ENCODE measurements at places on chromosomes 13 and 19. TPM values are rescaled to one million over a fixed set of nuclear protein-coding genes. Genes with fewer than 3 reads are reported as not detected.

- no peak for DNase-seq
Measured at GRCh38 chr13:45482571-45483173, 17.9 kb downstream of the COG3 start.

- no peak for DNase-seq
Measured at GRCh38 chr19:55240713-55241020, 12.1 kb upstream of the TMEM86B start.

DNA sequence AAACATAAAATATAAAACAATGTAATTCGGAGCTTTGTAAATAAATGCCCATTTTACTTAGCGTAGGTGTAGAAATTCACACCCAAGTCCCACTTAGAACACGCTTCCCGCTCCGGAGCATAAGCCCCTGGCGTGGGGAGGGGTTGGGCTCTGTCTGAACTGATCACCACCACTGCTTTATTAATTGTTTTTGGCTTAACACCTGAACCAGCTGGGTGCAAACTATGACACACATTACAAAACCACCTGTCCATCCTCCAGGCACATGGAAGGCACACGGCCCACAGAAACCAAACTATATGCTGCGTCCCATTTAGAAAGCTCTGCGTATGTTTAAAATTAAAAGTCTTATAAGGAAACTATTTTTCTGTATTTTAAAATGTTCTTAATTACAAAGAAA lies 25.9 kb downstream of the RASA3 start:
- no peak for DNase-seq

GRCh38 chr13:99448546-99448945 lies 52.7 kb upstream of the TM9SF2 start:
- no peak for DNase-seq

- DNase-seq, result no peak
Measured at GRCh38 chr13:111534751-111535522, 214.5 kb downstream of the TEX29 start.

DNA sequence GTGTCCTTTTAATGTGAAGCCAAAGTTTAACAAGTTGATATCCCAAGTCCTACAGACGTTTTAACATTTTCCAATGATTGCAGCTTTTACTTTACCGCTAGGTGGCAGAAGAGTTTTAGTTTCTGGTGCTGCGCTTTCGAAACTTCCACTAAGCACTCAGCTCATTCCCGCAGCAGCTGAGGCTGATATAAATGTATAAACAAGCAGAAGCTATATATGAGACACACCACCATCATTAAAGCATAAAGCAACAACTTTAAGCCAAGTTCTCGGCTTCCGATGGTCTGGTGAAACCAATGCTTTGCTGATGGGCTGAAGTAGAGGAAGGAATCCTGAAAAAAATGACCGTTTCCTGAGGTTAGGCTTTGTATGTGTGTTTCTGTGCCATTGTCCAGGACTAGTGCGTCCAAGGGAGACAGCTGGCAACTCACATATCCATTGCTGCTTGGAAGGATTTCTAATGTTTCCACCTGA lies 753.9 kb downstream of the OLFM4 start:
- DNase-seq, result no peak

DNA sequence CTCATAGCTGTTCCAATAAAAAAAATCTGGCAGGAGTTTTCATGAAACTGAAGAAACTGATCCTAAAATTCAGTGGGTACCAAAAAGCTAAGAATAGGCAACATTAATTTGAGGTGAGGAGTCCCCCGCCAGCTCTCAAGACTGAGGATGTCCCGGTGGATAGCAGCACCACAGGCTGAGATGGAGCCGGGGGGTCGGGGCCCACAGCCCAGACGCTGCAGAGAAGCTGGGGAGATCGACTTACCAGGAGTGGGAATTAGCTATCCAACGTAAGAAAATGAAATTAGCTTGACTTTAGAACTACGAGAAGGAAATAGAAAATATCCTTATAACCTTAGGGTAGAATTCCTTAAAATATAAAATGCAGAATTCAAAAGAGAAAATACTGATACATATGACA lies 23.2 kb upstream of the DCUN1D2 start:
- DNase-seq, result no peak

- no peak for DNase-seq
Measured at GRCh38 chr19:56294549-56294948, 20.1 kb downstream of the ZSCAN5A start.

- no peak for DNase-seq
Measured at GRCh38 chr13:97768134-97768533, 185.3 kb upstream of the IPO5 start.

DNA sequence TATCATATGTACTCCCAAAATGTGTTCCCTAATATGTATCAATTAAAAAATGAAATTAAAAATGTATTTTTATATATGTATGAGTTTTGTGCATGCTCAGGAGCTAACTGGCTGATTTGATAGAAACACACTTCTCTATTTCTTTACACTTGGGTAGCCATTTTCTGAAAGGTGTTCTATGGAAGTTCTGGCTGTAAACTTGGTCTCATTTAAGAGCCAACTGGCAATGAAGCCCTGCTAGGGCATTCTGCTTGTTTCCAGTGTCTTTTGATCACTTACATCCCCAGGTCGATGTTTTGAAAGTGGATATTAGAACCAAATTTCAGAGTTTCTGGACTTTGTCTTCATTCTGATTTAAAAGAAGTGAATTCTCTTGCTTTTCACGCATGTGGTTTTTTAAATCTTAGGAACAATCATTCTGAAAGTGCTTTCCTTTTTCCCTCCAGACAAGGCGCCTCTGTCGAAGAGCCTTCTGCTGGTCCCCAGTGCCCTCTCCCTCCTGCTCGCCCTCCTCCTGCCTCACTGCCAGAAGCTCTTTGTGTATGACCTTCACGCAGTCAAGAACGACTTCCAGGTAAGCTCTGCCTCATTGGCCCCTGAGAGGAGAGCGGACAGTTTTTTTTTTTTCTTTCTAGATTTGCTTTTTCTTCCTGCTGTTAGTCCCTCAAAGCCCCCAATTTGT lies 20.1 kb downstream of the GPR18 start:
- DNase-seq, result no peak

- DNase-seq, result no peak
Measured at GRCh38 chr13:20664351-20664750, 39.1 kb upstream of the IL17D start.

- no peak for DNase-seq
Measured at GRCh38 chr19:52871466-52871865, 14.0 kb upstream of the ZNF468 start.

- no peak for DNase-seq
Measured at GRCh38 chr13:114339857-114340534, 25.7 kb downstream of the CHAMP1 start.

- DNase-seq, result no peak
Measured at GRCh38 chr13:64684685-64685431, 2545.3 kb downstream of the PCDH9 start.

- DNase-seq, result no peak
Measured at GRCh38 chr13:93235258-93236015, 8.8 kb downstream of the GPC6 start.

DNA sequence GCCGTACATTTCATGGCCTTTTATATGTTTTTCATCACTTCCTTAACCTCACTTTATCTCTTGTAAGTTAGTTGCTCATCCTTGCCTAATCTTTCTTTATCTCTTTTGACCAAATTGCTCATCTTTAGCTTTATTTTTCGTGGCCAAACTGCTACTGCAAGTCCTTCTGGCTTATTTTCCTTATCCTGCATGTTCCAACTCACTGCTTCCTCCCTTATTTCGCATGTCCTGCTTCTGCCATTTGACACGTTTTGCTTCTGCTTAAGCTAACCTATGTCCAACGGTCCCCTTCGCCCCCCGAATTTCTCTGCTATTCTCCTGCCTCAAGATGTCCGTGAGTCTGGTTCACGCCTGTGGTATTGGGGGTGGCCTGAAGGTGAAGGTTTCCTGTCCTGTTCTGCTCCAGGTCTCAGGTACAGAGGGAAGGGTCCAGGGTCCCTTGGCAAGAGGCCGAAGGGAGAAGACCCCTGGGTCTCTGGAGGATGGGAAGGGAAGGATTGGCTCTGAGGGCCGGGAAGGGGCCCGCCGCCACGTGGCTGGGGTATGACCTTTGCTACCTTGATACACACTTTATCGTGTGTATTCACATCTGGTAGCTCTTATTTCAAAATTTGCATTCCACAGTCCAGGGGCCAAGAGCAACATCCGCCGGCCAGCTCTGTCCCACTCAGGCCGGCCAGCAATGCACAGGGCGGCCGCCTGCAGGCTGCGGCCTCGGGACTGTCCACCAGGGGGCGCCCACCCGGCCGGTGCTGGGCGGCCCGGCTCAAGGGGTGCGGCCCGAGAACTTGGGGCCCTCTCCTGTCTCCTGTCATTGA lies 2.9 kb upstream of the C19orf85 start:
- peak; percentile 80 for DNase-seq

DNA sequence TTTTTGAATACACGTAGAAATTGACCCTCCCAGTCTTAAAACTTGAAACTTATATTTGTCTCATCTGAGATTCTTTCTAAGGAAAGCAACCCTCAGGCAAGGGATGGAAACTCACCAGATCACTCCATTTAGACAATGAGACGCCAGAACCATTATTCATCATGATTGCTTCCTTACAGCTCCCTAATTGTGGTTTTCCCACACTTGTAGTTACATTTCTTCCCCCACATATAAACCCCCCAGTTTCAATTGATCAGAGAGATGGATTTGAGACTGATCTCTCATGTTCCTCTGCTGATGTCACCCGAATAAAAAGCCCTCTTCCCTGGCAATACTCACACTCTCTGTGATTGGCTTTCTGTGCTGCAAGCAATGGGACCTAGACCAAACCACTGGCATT lies 197.9 kb upstream of the STARD13 start:
- no peak for DNase-seq

GRCh38 chr13:29487466-29488454 lies 107.7 kb downstream of the SLC7A1 start:
- no peak for DNase-seq

DNA sequence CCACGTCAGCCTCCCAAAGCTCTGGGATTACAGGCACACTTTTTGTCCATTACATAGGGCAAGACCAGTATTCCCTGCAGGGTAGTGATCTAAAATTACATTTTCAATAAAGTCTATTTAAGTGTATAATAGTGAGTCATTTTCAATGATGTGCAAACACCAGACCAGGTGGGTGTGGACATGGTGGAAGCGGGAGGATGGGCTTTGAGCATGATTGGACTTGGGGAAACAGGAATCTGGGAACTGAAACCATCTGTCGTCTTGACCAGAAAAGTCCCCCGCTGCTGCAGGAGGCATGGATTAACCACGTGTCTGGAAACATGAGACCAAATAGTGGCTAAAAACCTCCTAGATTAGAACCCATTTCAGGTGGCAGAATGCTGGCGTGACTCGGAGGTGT lies 4.9 kb downstream of the FXYD3 start:
- no peak for DNase-seq

DNA sequence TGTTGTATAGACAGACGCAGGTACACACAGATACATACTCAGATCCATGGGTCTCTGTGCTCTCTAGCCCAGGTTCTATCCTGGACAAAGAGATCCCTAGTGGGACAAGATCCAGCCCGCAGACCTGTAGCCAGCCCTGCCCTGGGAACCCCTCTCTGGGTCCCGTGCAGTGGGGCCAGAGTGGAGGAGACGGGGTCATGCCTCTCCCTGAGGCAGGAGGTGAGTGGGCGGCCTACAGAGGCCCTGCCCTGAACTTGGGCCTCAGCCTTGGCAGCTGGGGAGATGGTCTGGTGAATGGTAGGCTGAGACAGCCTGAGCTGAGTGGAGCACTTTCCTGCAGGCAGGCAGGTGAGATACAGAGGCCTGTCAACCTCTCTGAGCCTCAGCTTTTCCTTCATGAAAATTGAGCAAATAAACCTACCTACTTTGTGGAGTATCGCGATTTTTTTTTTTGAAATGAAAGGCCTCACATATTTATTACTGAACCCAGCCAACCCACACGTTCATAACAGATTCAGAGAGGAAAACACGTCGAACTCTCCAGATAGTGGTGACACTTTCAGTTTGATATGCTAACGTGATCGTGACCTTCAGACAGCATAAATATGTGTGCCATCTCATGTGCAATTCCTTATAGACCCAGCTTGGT lies 3.4 kb upstream of the JUND start:
- no peak for DNase-seq

- DNase-seq, result no peak
Measured at GRCh38 chr13:56906909-56907308, 233.8 kb upstream of the PRR20A start.

DNA sequence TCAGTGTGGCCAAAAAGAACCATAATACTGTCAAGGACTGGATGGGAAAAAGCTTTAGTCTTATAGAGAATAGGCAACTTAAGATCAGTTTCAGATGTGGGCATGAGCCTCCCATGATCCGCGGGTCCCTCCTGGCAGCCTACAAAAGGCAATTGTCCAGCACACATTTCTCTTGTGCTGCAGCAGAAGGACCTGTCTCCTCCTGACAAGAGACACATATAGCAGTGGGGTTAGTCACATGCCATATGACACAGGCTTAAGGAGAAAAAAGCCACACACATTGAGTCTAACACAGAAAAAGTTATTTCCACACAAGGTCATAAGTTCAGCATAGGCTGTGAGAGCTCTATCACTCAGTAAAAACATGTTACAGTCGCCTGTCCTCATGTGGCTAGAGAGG lies 1378.7 kb upstream of the PRR20A start:
- no peak for DNase-seq

DNA sequence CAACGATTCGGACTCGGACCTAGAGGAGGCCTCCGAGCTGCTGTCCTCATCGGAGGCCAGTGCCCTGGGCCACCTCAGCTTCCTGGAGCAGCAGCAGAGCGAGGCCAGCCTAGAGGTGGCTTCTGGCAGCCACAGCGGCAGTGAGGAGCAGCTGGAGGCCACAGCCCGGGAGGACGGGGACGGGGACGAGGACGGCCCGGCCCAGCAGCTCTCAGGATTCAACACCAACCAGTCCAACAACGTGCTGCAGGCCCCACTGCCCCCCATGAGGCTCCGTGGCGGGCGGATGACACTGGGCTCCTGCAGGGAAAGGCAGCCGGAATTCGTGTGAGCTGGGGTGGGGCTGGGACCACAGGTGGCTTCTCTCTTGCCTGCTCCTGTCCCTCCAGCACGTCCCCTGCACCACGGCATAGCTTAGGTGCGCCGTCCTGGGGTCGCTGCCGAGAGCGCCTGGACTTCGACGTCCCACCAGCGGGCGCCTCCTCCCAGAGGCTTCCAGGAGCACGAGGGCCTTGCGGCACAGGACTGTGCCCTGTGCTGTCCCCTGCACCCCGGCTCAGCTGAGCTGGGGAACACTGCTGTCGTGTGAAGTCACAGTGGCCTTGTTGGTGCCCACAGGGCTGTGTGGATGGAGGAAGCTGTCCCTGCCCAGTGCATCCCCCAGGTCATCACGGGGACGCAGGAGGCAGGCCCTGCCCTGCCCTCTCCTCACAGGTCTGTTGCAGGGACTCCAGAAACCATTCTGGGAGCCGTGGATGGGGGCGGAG lies 9.3 kb downstream of the POLR2E start:
- no peak for DNase-seq

Gene LHB
- total RNA-seq, result not detected

Gene ZNF132
- 4.9 TPM for total RNA-seq

Gene COL4A1
- total RNA-seq, result 14.6 TPM

Gene TMEM150B
- not detected for total RNA-seq

Gene CEACAM6
- 0.20 TPM for total RNA-seq

Gene SIGLEC5
- not detected for total RNA-seq

Gene OLFM2
- 19.5 TPM for total RNA-seq

Gene ZNF256
- 11.0 TPM for total RNA-seq

Gene TLE2
- not detected for total RNA-seq

Gene APOE
- total RNA-seq, result 65.9 TPM

Gene PCP2
- total RNA-seq, result not detected

All from glutamatergic neuron (in vitro differentiated cells).